Activated CD4-positive, alpha-beta T cell treated with anti-CD3 and anti-CD28 coated beads, Interleukin-2, amount 10 ng/mL, durations not matched to agents 24 days and 14 days (primary cell): ENCODE measurements at places on chromosomes 7 and 10. TPM values are rescaled to one million over a fixed set of nuclear protein-coding genes. Genes with fewer than 3 reads are reported as not detected.

- DNase-seq = no peak
Measured at GRCh38 chr7:36984710-36985312, 260.5 kb upstream of the AOAH start.

CPA4 gene
- not detected in 2 replicates for total RNA-seq

GRCh38 chr10:44467900-44468299 is 83.0 kb upstream of the CXCL12 start:
- no peak for DNase-seq

- DNase-seq = peak; percentile 69
Measured at GRCh38 chr7:102875700-102876295, 37.0 kb upstream of the LRRC17 start.

CNNM1 gene
- 0.28 and 0.44 TPM in 2 replicates for total RNA-seq

SUGCT gene
- total RNA-seq = 0.91 and 1.0 TPM in 2 replicates
